NCI-H2171 treated with DMSO at 0.1 percent for 48 hours (cell line): ENCODE measurements at places on chromosomes 6 and 20.
A peak's percentile ranks its signal among the peaks of the same experiment; 100 is the strongest.

DNA sequence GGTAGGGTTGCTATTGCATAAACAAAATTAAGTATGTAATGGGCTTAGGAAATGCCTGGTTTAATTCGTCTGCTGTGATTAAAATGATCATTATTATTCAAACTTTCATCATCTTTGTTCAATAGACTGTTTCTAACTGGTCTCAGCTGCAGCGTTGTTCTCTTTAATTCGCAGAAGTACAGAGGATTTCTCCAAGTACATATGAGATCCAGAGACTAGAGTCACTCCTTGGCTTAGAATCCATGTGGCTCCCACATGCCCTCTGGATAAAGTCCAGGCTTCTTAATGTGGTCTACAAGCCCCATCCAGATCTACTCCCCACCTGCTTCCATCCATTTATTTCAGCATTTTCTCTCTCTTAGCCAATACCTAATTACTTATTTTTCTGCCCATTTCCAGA lies 1.1 kb upstream of the ZBTB24 start:
- no peak for DNase-seq

- peak; percentile 48 for DNase-seq
These were observed 12.9 kb upstream of the CEP85L start for GRCh38 chr6:118663993-118664985.

DNA sequence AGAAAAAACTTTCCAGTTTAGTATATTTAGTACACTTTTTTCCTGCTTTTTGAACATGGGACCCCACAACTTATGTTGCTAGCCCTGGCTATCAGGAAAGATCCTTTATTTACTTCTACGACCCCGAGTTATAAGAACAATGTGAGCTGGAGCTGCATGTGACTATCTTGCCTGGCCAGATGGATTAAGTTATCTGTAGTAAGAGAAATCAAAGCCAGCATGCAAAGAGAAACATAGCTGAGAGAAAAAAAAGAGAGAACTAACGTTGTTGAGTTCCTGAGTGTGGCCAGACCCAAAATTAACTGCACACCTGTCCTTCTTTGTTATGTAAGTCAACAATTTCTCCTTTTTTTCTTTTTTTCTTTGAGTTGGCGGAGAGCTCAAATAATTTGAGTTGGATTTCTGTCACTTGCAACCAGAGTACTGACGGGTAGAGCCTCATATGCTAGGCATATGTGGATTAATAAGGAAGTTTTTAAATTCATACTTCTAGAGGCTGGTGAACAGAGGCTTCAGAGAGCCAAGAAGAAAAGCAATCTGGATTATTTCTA lies 219.5 kb downstream of the HACE1 start:
- DNase-seq: no peak

DNA sequence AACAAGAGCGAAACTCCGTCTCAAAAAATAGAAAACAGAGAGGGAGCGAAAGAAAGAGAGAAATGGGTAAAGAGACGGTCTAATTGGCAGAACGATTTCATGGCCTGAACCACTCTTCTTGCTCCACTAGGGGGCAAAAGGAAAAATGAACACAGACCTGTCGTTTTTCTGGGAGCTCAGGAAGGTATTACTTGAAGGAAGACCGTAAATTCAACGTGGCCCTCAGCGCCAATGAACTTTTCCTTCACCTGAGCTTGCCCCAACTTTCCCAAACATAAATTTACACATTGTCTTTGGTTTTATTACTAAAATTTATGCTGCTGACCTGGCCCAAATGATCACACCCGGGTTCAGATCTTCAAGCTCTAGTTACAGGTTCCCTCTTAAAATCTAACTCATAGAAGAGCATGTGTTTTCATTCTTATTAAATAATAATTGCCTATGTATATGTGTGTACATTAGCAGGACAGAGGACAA lies 67.3 kb downstream of the ATP9A start:
- DNase-seq: peak; percentile 64

DNA sequence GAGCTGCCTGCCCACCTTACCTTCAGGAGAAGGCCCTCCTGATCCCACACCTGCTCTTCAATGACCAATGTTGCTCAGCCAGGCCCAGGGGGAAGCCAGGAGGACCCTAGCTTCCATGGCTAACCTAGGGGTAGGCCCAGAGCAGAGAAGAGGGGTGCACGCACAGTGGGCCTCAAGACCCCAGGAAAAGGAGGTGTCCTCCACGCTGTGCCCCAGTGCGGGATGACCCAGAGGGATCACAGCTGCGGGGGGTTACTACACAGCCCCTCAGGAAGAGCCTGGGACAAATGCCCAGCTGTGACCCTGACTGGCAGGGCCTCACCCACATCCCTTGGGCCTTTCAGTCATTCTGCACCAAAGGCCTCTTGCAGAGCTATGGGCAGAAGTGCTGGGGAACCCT lies 31.6 kb upstream of the APMAP start:
- DNase-seq: no peak

- no peak for DNase-seq
These were observed 62.4 kb upstream of the TMEM200A start for GRCh38 chr6:130303431-130303830.

- no peak for DNase-seq
These were observed 41.8 kb upstream of the UBR2 start for GRCh38 chr6:42522036-42522435.

GRCh38 chr6:28252009-28252975 lies at the start of gene ZKSCAN4:
Gene ZKSCAN4 (minus strand): TSS chr6:28252269. CDS start chr6:28251980, 289 bp downstream.
- peak; percentile 86 for DNase-seq

GRCh38 chr6:71482742-71483141 lies 194.1 kb downstream of the OGFRL1 start:
- DNase-seq: no peak

GRCh38 chr6:149869275-149869892 lies 5.2 kb upstream of the LRP11 start:
- no peak for DNase-seq

GRCh38 chr6:21189759-21190158 lies 403.8 kb upstream of the SOX4 start:
- peak; percentile 88 for DNase-seq

- DNase-seq: no peak
These were observed 164.4 kb downstream of the SIM1 start for GRCh38 chr6:100300221-100300736.

DNA sequence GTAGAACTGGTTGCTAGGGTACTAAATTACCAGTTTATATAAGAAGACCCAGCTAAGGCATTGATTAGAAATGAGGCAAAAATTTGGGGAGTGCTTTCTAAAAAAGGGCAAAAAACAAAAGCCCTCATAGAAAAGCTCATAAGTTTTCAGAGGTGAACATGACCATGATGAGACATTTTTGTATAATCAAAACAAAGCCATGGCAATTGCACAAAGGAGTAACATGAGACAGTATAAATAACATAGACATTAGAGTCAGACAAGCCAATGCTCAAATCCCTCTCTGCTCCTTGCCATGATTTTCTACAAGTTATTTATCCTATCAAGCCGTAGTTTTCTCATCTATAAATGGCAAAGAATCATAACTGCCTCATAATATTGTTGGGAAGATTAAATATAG lies 112.2 kb upstream of the ADTRP start:
- no peak for DNase-seq

- DNase-seq: no peak
These were observed 630.8 kb upstream of the IMPG1 start for GRCh38 chr6:76703285-76703684.

GRCh38 chr6:129749749-129750120 lies 39.8 kb upstream of the ARHGAP18 start:
- no peak for DNase-seq

DNA sequence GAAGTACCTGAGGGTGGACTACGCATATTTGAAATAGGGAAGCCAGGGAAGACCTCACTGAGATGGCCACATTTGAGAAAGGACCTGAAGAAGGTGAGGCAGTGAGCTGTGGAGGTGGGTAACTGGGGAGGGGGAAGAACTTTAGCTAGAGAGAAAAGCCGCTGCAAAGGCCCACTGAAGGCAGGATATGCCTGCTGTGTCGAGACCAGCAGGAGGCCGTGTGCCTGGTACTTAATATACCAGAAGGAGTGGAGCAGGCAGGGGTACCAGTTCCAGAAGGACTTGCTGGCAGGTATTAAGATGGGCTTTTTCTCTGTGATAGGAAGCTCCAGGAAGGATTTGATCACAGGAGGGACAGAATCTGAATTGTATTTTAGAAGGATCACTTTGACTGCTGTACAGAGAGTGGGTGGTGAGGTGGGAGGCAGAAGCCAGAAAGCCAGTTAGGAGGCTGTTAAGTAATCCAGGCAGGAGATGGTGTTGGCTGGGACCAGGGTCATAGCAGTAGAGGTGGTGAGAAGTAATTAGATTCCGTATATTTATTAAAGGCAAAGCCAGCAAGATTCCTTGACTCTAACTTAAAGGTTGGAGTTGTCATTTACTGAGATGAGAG lies 54.2 kb upstream of the FANCE start:
- DNase-seq: no peak

DNA sequence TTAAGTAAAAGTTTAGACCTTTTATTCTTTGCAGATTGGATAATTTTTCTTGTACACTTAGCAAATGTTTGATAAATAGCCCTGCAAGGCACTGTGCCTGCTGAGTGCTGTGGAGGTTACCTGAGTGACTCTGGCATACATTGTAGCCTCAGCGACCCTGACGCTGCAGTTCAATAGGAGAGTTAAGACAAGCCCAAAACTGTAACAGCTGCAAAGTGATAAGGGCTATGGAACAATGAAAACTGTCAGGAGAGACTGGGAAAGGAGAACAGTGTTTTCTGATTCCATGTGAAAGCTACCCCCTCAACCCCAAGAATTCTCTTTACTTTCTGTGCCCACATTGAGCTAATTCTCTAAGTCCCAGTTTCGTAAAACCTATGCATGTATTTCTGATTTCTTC lies 22.2 kb downstream of the HIVEP1 start:
- DNase-seq: no peak

DNA sequence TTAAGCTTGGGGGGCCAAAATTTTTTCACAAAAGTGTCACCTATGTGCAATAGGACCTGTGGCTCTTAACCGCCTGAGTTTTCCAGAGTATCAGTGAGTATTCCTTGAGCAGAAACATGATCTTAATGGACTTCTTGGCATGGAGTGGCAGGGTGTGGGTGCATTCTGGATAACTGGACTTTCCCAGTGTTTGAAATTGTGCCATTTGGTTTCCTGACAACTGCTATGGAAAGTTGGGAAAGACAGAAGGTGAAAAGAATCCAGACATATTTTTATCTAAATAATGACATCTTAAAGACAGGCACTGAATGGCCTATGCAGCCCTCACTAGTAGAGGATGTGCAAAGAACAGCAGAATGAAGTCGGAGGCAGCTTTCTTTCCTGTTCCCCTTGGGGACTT lies 34.3 kb upstream of the ADTRP start:
- DNase-seq: no peak

DNA sequence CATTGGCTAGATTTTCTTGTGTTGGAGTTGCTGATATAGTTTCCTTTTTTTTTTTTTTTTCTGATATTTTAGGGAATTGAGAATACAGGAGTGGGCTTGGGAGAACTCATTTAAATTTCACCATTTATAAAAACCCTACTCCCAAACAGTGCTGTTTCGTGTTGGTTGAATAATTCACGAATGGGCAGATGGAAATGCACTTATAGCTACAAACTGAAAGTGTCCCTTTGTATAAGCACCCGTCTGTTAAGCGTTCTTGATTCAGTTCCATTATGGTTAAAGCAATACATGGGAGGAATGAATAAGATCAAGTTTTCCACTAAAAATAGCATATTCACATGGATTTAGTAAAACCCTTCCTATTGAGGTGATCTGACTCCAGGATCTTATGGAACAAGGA lies 122.2 kb upstream of the ARG1 start:
- DNase-seq: no peak

DNA sequence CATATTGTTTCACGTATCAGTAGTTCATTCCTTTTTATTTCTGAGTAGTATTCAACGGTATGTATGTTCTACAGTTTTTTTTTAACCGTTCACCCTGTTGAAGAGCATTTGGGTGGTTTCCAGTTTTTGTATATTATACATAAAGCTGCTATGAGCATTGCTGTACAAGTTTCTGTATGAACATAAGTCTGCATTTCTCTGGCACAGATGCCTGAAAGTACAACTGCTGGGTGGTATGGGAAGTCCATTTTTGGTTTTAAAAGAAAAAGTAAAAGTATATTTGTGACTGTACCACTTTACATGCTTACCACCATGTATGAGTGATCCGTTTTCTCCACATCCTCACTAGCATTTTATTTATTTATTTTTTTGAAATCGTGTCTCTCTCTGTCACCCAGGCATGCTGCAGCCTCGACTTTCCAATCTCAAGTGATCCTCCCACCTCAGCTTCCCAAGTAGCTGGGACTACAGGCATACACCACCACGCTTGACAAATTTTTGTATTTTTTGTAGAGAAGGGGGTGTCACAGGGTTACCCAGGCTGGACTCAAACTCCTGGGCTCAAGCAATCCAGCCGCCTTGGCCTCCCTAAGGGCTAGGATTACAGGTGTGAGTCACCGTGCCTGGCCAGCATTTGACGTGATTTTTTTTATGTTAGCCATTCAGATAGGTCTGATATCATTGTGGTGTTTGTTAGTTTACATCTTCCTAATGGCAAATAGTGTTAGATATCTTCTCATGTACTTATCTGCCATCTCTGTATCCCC lies 11.0 kb upstream of the SIM1 start:
- DNase-seq: no peak

DNA sequence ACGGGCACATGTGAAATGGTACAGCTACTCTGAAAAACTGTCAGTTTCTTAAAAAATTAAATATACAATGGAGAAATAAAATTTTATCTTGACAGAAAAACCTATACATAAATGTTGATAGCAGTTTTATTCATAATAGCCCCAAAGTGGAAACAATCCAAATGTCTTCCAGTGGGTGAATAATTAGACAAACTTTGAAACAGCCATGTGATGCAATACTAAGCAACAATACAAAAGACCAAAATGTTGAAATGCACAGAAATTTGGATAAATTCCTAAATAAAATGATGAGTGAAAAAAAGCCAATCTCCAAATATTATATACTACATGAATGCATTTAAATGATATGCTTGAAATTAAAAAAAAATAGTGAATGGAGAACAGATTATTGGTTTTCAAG lies 523.1 kb downstream of the HTR1B start:
- DNase-seq: no peak

GRCh38 chr20:3248167-3248992 lies 9.4 kb upstream of the SLC4A11 start:
- peak; percentile 16 for DNase-seq

- DNase-seq: no peak
These were observed 326.4 kb upstream of the MARCKS start for GRCh38 chr6:113530769-113531168.

DNA sequence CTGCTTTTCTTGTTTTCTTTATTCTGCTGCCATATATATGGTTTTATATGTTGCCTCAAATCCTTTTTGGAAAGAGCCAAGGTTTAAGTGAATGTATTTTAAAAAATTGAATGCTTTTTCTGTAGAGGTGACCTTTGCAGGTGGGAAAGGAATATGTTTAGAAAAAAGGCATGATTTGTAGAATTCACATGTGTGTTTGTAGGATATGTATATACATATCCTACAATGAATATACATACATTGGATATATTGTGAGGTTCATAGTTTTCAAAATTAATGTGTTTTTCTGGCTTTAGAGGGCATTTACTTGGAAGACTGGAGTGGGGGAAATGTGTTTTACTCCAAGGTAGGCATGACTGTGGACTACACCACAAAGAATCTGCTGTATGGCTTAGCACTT lies 4.0 kb upstream of the EYA2 start:
- DNase-seq: no peak

GRCh38 chr6:170152124-170152926 lies 138.6 kb downstream of the DLL1 start:
- DNase-seq: no peak

GRCh38 chr6:126198631-126199030 lies 141.3 kb upstream of the CENPW start:
- DNase-seq: no peak

- no peak for DNase-seq
These were observed 2.5 kb downstream of the PMEPA1 start for GRCh38 chr20:57707320-57707719.
